NCI-H2171 (cell line): ENCODE measurements at places on chromosomes 7 and 10.

DNA sequence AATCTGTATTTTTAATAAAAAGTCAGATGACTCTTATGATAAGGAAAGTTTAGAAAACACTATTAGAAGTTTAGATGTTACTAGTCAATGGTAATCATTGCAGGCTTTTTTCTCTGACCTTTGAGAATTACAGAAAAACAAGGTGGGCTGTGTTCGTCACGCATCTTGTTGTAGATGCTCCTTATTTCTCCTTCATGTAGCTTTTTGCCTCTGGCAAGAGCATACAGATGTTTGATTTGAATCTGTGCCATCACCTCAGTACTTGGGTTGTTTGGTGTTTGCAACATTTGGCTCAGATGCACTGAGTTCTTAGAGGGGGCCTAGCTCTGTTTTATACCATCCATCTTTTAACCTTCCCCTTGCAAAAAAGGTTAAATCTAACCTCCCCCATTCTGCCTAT is 11.5 kb downstream of the TAS2R16 start:
- no peak for DNase-seq

DNA sequence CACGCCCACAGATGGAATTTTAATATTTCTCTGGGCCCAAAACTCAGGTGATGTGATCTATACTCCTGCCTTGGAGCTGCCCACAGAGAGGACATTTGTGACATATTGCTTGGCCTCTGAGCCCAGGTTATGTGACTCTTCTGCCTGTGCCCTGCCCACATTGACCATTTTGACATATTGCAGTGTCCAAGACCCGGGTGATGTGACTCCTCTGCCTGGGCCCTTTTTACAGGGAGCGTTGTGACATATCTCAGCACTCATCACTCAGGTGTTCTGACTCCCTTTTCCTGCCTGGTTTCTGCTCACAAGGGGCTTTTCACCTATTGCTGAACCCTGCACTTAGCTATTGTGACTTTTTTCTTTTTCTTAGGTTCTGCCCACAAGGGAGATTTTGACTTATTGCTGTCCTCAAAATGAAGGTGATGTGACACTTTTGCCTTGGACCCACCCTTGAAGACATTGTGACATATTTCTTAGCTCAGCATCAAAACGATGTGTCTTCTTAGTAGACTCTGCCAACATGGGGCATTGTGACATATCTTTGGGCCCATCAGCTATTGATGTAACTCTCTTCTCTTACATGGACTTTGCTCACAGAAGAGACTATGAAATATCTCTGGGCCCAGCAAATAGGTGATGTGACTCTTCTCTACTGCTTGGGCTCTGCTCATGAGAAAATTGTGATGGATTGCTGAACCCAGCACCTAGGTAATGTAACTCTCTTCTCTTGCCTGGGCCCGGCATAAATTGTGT is 11.0 kb upstream of the ZNF107 start:
- DNase-seq, result no peak

- DNase-seq, result no peak
These were observed 115.6 kb upstream of the PHYHIPL start for GRCh38 chr10:59060852-59061251.

DNA sequence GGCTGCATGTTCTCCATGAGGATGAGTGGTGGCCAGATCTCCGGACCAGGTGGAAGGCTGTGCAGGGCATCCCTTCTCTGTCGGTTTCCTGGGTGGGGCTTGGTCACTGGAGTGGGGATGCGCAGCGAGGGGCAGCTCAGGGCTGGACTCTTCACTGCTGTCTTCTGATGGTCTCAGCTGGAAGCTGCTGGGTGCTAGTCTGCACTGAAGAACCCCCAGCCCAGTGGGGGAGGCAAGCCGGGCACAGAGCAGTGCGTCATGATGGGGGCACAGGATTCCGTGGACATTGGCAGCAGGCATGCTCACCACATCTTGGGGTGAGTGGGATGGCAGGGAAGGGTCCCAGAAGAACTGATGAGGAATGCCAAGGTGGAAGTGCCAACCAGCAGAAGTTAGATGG is 39.8 kb downstream of the EEPD1 start:
- DNase-seq, result no peak

DNA sequence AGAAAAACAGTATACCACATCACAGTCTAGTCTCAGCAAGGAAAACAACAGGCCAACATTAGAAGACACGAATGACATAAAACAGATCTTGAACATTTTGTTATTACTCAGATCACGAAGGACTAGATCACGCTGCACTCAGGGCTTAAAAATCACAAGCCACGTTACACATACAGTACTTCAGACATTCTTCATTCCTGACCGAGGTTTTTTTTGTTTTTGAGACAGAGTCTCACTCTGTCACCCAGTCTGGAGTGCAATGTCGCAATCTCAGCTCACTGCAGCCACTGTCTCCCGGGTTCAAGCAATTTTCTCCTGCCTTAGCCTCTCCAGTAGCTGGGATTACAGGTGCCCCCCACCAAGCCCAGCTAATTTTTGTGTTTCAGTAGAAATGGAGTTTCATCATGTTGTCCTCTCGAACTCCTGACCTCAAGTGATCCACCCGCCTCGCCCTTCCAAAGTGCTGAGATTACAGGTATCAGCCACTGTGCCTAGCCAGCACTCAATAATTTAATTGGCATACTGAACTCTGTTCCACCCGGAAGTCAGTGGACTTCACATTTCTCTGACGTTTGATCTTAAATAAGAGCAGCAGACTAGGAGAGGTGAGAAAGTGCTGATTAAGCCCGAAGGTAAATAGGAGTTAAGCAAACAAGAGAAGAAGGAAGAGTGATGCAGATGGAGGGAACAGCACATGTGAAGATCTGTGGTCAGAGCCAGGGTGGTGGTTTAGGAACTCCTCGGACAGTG is 3.5 kb downstream of the AIMP2 start:
- DNase-seq, result no peak
